Activated CD4-positive, alpha-beta memory T cell treated with anti-CD3 and anti-CD28 coated beads for 36 hours (primary cell): ENCODE measurements at places on chromosomes 5 and 9.

- DNase-seq = no peak
Observed at GRCh38 chr5:135069016-135069770, 35.2 kb upstream of the PITX1 start.

- no peak for DNase-seq
Observed at GRCh38 chr5:113331209-113331551, 103.6 kb downstream of the TSSK1B start.

GRCh38 chr5:130068988-130069387 is 164.7 kb downstream of the CHSY3 start:
- no peak for DNase-seq

- no peak for DNase-seq
Observed at GRCh38 chr9:89529243-89530035, 31.5 kb upstream of the SEMA4D start.

- DNase-seq = no peak
Observed at GRCh38 chr5:1108023-1108864, 3.6 kb downstream of the SLC12A7 start.

GRCh38 chr9:6968271-6968670 is 210.5 kb downstream of the KDM4C start:
- no peak for DNase-seq

GRCh38 chr9:36903541-36904435 is 130.3 kb downstream of the PAX5 start:
- DNase-seq = peak; percentile 68

- DNase-seq = no peak
Observed at GRCh38 chr5:175649967-175650366, 7.9 kb upstream of the HRH2 start.

- DNase-seq = no peak
Observed at GRCh38 chr9:136669791-136670464, 7.2 kb downstream of the EGFL7 start.

GRCh38 chr5:105587963-105588662 is 2025.5 kb upstream of the NUDT12 start:
- no peak for DNase-seq

DNA sequence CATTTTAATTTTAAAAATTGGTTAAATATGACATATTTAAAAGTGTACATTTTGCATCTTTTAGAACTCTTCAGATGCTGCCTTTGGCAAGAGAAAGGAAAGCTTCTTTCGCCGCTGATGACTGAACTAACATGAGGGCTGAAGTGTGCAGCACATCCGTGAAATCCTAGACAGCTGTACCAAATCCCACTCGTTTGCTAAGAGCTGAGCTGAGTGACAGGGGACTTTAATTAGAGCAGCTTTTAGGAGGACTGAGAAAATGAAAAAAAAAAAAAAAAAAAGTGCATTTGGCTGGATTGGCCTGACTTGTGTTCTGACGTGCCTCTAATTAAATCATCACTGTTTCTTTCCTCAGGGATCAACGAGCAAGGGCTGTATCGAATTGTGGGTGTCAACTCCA is 271.3 kb downstream of the ARHGAP26 start:
- DNase-seq = no peak

DNA sequence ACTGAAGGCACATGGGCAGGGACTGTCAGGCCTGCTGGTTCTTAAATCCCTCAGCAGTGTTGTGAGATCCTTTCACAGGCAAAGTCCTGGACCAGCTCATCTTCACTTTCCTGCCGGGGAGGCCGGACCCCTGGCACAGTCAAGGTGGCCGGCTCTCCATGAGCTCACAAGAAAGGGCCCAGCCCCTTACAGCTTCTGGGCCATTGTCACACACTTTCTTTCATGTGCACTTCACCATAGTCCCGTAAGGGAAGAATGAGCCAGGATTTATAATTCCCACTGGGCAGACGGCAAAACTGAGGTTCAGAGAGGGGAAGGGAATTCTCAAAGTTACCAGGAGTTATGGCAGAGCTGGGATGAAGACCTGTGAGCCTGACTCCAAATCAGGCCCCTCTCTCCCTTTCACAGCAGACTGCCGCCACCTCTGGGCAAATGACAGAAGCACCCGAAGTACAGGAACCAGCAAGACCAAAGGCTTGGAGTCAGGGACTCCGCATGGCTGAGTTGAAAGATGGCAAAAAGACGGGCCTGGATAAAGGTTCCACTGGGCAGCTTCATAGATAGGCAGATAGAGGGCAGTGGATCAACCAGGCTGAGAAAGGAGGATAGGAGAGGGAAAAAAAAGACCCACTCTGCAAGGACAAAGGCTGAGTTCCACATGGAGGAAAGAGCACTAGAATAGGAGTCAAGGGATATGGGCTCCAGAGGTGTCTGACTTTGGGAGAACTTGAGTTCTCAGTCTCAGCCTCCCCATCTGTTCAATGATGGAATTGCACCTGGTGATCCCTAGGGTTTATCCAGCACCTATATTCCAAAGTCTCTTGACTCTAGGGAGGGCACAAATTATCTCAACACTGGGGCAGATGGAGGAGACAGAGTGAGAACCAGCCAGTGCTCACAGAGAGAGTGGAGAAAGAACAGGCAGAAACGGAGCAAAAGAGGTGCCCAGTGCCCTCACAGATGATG is 128.7 kb downstream of the PAX5 start:
- DNase-seq = no peak

DNA sequence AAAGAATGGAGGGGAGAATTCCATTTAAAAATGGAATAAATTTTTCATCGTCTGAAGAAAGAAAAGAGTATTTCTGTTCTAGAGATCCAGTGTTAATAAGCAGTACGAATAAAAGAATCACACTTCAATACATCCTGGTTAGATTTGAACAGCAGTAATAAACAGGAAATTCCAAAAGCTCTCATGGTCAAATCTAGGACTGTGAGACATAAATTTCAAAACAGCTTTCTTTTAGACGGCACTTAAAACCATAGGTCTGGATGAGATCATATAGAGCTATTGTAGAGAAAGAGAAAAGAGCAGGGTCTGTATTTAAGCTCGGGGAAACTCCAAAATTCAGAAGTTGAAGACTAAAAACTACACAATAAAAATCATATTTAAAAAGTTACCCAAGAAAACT is 1006.9 kb upstream of the CTNND2 start:
- no peak for DNase-seq

DNA sequence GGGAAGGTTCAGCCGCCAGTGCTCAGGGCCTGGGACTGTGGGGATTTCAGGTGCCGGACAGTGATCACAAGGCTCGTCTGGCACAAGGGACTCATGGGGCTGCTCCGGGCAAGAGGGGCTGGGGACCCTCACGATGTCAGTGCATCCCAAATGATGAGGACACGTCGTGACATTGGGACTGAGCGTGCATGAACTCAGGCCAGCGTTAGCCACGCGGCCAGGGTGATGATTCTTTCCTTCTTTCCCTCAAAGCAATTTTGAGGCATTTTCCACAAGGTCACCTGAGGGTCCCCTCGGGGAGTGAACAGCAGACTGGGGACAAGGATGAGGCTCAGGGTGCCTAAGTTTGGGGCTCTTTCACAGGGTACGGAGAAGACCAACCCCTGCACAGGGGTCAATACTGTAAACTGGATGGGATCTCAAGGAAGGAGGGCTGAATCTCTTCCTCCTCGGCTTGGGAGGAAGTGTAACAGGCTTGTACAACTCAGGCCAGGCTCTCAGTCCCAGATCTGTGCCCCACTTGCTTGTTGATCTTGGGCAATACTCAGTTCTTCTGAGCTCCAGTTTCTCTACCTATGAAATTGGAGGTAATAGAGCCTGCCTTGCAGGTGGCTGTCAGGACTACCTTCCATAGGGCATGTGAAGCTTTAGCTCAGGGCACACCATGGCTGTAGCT is 78.5 kb downstream of the PRRT1B start:
- no peak for DNase-seq

- no peak for DNase-seq
Observed at GRCh38 chr5:72921886-72922285, 34.0 kb upstream of the FCHO2 start.

DNA sequence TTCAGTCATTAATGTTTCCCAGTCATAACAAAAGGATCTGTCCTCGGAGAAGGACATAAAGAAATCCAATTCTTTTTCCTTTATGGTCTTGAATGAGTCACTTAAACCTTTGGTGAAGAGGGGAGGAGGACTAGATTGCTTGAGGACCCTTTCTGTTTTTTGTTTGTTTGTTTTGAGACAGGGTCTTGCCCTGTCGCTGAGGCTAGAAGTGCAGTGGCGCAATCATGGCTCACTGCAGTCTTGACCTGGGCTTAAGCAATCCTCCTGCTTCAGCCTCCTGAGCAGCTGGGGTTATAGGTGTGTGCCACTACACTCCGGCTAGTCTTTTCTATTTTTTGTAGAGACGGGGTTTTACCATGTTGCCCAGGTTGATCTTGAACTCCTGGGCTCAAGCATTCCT is 12.3 kb downstream of the TIGD6 start:
- DNase-seq = no peak
